PC-9 (cell line): ENCODE measurements at places on chromosomes 16 and 17.

DNA sequence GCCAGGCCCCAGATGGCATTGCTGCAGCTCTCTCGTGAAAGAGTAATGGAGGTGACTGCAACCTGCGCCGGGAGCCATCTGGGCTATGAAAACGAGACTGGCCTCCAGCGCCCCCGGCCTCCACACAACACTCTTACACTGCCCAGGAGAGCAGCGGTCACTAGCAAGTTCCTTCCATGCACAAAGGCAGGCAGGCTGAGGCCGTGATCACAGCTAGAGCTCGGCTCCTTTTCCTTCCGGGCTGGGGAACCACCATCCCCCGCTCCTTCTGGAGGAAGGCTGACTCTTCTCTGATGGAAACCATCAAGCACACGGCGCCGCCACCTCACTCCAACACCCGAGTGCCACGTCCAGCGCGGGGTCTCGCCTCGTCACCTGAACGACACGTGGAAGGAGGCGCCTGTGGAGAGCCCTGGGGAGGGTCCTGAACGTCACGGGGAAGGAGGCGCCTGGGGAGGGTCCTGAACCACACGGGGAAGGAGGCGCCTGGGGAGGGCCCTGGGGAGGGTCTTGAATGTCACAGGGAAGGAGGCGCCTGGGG is 61.9 kb downstream of the KLHDC4 start:
- DNase-seq = no peak

GRCh38 chr16:86026916-86027315 is 128.0 kb downstream of the IRF8 start:
- DNase-seq = no peak

DNA sequence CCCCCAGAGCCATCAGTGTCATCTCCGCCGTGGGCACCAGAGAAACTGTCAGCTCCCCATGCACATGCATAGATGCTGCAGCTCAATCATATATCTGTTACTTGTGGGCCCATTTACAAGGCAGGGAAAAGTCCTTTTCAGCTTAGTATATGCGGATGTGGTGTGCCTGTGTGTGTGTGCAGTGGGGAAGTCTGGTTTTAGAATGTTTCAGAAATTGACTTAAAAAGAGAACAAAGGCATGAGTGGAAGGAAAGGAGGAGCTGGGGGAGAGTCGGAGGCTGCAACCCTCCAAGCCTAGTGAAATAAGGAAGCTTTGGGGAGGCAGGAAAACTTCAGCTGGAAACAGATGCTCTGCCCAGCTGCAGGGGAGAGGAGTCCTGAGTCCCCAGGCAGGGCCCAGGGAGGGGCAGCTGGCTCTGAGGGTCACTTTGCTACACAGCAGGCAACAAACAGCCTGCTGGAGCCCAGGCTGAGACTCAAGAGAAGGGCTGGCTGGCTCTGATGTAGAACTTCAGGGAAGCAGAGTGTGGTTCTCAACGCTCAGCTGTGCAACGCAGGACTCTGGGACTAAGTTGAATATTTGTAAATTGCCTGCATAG is 11.1 kb upstream of the CD300LD start:
- DNase-seq = no peak

DNA sequence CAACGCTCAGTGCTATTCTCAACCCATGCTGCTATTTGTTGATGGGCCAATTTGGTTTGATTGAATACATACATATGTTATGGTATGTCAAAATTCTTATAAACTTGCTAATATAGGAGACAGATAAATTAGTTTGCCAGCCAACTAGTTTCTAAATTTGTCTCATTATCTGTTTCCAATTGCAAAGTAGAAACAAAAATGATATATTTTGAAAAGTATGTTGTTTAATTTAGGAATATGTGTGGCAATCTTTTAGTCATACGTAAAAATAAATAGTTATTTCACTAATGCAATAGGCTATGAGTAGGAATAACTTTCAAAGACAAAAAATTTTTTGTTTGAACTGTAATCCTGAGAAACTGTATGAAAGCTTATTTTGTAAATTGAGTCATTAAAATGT is 210.6 kb upstream of the KCNJ16 start:
- DNase-seq = no peak

DNA sequence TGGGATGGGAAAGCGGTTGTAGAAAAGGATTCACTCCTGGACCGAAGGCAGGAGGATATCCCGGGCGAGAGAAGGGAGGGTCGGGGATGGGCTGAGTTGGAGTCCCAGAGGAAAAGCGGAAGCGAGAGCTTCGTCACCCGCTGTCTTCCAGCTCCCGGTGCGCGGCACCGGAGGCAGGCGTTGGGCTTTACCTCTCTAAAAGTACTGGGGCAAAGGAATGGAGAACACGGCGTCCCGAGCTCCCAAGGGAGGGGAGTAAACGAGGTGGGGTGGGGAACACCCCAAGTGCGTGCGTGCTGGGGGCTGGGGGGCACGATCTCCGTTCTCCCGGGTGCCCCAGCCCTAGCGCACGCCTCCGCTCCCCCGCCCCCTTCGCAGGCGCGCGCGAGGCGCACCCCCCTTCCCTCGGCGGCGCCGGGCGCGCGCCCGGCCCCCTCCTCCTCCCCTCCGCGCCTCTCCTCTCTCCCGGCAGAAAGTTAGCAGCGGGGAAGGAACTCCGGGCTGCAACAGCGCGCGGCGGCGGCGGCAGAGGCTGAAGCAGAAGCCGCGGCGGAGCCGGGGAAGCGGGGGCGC is at the start of gene HS3ST4:
Gene HS3ST4 (plus strand): TSS at position 441 of the 573 bp plus-strand sequence.
- DNase-seq = no peak

DNA sequence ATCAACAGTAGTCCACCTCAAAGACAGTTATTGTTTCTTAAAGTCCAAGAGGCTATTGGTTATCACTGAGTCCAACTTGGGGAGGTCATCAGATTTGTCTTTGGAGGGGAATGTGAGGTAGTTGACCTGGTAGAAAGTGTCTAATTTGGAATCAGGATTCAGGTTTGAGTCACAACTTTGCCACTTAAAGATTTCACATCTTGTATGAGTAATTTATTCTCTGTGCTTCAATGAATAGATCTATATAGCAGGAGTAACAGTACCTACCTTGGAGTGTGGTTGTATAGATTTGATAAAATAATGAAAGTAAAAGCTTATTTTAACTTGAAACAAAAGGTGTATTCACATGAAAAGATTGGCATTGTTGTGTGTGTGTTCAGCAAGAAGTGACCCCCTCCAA is 119.3 kb upstream of the TBX2 start:
- DNase-seq = no peak

GRCh38 chr17:49832840-49833599 is 14.8 kb downstream of the TAC4 start:
- DNase-seq = no peak

GRCh38 chr16:79209308-79209707 is 391.2 kb downstream of the MAF start:
- DNase-seq = no peak

GRCh38 chr17:63189082-63189481 is 223.0 kb downstream of the TANC2 start:
- no peak for DNase-seq

DNA sequence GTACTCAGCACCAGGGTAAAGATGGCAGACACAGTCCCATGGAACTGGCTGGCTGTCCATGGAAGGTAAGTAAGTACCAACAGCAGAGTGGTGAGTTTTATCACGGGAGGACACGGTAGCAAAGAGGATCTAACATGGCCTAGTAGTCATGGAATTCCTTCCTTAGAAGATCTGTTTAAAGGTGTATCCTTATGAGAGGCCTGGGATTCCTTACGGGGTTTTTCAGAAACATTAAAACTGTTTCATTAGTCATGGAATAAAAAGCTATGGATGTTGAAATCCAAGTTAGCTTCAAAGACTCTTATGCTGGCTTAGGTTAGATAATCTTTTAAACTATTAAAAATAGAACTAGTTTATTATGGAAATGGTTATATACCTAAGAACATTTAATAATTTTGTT is 7.4 kb downstream of the FTO start:
- DNase-seq = no peak

DNA sequence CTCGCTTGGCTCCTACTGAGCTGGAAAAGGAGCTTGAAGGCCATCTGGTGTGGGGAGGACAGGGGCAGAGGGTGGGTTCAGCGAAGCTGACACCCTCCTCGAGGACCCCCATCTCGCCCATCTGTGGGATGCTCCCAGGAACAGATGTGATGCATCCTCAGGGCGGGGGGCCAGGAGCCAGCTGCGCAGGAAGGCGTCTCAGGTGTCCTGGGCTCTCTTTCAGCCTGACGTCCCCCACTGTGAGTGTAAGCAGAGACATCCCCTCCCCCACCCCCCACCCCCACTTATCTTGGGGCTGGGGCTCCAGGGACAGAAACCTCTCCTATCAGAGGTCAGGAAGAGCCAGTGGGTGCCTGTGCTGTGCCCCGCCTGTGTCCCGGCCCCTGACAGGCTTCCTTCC is 16.2 kb downstream of the KIF19 start:
- no peak for DNase-seq

DNA sequence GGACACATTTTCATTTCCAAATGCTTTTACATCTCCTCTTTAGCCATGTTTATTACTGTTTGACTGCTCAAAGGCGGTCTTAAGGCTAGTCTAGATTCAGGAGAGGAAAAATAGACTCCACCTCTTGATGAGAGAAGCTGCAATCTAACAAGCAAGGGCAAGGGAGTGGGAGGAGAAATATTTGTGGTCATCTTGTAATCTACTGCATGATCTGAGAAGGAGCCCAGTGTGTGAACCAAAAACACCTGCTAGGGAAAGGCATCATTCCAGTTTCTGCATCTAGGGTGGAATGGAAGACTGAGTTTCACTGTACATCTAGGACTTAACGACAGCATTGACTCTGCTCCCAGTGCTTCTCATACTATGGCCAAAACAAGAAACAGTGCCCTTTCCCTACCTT is 232.2 kb upstream of the HS3ST3A1 start:
- no peak for DNase-seq

DNA sequence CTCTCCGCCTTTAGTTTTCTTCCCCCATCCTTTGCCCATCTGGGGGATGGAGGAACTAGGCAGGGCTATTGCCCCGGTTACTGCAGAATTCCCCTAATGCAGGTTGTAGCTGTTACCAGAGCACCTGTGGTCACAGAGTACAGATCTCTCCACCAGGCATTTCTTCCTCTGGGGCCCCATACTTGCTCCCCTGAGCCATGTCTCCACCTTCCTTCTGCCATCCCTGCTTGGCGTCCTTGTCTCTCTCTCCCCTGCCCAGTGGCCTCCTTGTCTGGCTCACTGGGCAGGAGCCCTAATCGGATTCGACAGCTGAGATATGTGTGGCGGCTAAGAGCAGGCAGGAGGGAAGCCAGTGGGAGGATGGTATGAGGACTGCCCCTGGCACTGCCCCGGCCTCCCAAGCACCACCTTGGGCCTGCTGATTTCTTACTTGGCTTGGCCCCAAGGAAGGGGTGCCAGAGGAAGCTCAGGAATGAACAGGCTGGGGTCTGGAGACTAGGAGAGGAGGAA is 2.0 kb downstream of the RARA start:
- peak; percentile 45 for DNase-seq

GRCh38 chr16:66357523-66357928 is 9.0 kb upstream of the CDH5 start:
- DNase-seq = peak; percentile 59

DNA sequence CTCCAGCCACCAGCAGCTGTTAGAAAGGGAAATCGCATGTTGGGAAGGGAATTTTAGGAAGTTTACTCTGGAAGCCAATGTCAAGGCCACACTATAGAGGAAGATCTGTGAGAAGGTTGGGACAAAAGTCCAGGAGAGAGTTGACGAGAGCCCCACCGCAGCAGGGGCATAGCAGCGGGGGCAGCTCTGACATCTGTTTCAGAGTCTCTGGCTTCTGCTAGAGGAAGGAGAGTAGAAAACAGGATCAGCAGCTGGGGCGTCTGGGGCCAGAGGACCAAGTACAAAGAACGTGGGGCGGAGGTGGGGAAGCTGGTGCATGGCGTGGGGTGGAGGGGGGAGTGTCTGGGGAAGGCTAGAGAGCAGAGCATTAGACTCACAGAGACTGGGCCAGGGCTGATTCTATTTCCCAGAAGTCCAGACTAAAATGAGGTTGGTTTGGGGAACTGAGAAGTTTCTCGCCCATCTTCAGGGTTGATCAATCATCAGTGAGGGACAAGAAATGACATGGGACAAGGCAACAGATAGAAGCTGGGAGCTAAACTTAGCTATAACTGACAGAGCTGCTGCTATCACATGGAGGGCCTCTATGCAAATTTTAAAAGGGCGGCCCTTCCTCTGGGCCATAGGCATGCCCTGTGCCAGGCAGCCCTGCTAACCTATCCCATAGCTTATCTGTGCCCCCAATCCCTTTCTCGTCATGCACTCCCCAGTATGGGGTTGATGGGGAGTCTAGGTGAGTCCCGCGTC is 1.2 kb downstream of the RABEP2 start:
- no peak for DNase-seq

DNA sequence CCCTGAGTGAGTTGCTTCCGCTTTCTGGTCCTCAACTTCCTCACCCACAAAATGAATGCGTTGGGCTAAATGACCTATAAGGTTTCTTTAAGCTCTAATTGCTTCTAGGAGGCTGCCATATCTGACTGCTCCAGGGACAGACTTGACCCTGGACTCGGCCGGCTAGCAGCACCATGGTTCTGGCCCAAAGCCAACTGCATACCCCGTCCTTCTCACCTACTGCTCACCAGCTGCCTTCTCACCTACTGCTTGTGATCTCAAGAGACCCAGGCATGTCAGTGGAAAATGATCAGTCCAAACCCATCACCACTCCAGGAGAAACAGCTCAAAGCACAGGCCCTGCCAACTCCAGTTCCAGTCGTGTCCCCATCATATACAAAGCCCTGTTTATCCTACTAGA is 124.3 kb upstream of the IRX5 start:
- DNase-seq = no peak

DNA sequence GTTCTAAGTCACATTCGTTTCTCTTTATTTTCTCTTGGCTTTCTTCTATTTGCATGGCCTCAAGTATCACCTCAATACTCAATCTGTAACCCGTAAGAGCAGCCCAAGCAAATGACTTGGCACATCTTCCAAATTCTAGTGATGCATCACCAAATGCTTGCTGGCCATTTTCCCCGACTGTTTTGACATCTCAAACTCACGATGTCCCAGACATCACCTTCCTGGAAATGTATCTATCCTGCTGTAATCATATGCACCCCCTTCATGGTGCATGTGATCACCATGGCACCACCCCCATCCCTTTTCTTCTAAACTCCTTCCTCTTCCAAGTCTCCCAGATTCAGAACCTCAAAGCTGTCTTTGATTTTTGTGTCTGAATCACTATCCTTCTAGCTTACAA is 24.0 kb upstream of the ABCA5 start:
- no peak for DNase-seq

- peak; percentile 83 for DNase-seq
Measured at GRCh38 chr16:56332464-56333079, 92.8 kb downstream of the AMFR start.

- peak; percentile 77 for DNase-seq
Measured at GRCh38 chr16:24524855-24525677, 14.3 kb upstream of the RBBP6 start.

GRCh38 chr17:55580596-55581133 is 69.4 kb upstream of the SMIM36 start:
- DNase-seq = no peak

GRCh38 chr17:78176548-78177025 is 8.2 kb downstream of the SYNGR2 start:
- DNase-seq = no peak
